GM23248 (cell line): ENCODE measurements at places on chromosomes 12 and 14. TPM values are rescaled to one million over a fixed set of nuclear protein-coding genes. Genes with fewer than 3 reads are reported as not detected.

GRCh38 chr12:65372574-65372973 lies 94.1 kb downstream of the MSRB3 start:
- no peak for DNase-seq

DNA sequence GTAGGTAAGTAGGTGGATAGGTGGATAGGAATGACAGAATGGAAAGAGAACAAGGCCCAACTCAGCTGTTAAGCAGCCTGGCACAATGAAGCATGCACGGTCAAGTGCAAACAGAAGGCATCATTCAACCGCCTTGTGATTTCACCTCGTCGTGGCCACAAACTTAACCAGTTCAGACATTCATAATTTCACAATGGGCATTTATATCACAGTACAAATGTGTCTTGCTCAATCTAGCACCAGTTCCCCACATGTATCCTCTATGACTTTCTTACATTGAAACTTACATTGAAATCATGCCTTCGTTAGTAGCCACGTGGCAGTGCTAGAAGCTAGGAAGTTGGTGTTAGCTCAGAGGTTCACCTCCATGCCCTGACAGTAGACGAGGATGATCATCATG lies 207.5 kb downstream of the ETV6 start:
- no peak for DNase-seq

DNA sequence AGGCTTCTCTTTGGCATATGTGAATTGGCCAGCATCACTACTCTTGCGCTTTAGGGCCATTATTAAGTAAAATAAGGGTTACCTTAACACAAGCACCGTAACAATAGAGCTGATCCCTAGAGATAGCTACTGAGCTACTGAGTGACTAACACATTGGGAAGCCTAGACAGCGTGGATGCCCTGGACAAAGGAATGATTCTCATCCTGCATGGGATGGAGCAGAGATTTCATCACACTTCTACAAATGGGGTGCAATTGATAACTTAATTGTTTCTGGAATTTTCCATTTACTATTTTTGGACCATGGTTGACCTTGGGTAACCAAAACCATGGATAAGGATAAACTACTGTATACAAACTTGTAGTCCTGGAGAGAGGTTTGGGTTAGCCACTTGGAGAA lies 57.1 kb downstream of the FBXO34 start:
- peak; percentile 55 for DNase-seq

GRCh38 chr12:132597333-132598316 lies 12.8 kb downstream of the LRCOL1 start:
- peak; percentile 56 for DNase-seq

GRCh38 chr12:130491421-130492357 lies 154.0 kb downstream of the PIWIL1 start:
- no peak for DNase-seq

The PRKD1 gene
- 28.1 and 30.7 TPM in 2 replicates for polyA plus RNA-seq

The ZNF891 gene
- 0.25 and 0.29 TPM in 2 replicates for polyA plus RNA-seq

The GNB3 gene
- polyA plus RNA-seq: 1.5 and 2.2 TPM in 2 replicates

The GMFB gene
- 74.9 and 76.8 TPM in 2 replicates for polyA plus RNA-seq

The IL31 gene
- not detected in 2 replicates for polyA plus RNA-seq

The ORAI1 gene
- polyA plus RNA-seq: 14.2 and 16.1 TPM in 2 replicates

The IL23A gene
- 0.19 and 0.31 TPM in 2 replicates for polyA plus RNA-seq

The SAMD15 gene
- polyA plus RNA-seq: 0.95 and 1.3 TPM in 2 replicates

The CORO1C gene
- 401 and 403 TPM in 2 replicates for polyA plus RNA-seq

The CD163 gene
- polyA plus RNA-seq: 0.05 TPM in 1 of 2 replicates, not detected in the other

The C12orf56 gene
- 0.90 and 1.3 TPM in 2 replicates for polyA plus RNA-seq

The EXOC3L4 gene
- not detected in 2 replicates for polyA plus RNA-seq
